Endothelial cell (in vitro differentiated cells): ENCODE measurements at places on chromosomes 11 and 22.

DNA sequence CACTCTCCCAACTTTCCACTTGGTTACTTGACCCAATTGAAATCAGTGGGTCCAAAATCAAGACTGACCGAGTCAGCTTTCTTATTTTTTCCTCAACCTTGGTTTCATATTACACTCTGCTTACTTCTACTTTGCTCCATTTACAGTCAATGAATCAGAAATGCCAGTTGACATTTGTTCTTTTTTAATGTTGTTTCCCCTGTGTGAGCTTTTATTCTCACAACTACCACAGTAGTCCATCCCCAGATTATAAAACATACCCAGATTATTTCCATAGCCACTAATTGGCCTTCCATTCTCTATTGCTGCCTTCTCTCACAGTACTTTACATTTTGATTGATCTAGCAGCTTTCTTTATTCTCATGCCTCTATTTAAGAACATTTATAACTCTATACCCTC, 50.0 kb downstream of the DNAJC24 start:
- no peaks in the 10 kb centered on the region for H3K4me1 ChIP-seq
- H3K4me3 ChIP-seq = no peak overlapping the region
- no peak for DNase-seq
- no peaks in the 10 kb centered on the region for H3K36me3 ChIP-seq
- no peak overlapping the region for H3K27ac ChIP-seq
- H3K27me3 ChIP-seq = no peaks in the 10 kb centered on the region

- no peaks in the 10 kb centered on the region for H3K4me1 ChIP-seq
- no peak overlapping the region for H3K4me3 ChIP-seq
- no peak for DNase-seq
- no peaks in the 10 kb centered on the region for H3K36me3 ChIP-seq
- H3K27ac ChIP-seq = no peak overlapping the region
Observed at GRCh38 chr22:48277868-48278581, 1515.6 kb downstream of the TBC1D22A start.

DNA sequence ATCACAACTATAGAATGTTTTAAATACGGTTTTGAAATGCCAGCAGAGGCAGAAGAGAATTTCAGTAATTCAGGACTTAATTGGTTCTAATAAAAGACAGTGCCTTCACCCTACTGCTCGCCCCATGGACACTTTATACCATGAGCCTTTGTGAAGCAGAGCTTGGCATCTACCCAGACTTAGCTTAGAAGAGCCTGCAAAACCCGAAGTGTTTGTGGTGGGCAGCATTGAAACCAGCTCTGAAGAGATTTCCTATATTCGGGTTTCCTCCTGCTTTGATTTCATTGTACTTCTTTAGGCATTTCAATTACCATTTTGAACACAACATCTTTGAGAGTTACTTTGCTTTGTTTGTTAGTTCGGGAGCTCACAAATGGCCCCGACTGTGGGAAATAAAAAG, 185.1 kb upstream of the MTNR1B start:
- H3K36me3 ChIP-seq = no peaks in the 10 kb centered on the region
- peaks cover 2% of the 10 kb centered on the region for H3K4me1 ChIP-seq
- no peak for DNase-seq
- H3K27ac ChIP-seq = no peak overlapping the region
- no peaks in the 10 kb centered on the region for H3K27me3 ChIP-seq

GRCh38 chr22:28429711-28430110, 249.9 kb downstream of the TTC28 start:
- H3K36me3 ChIP-seq = no peaks in the 10 kb centered on the region
- peaks cover 16% of the 10 kb centered on the region for H3K4me1 ChIP-seq
- no peak overlapping the region for H3K27ac ChIP-seq
- no peak overlapping the region for H3K4me3 ChIP-seq
- H3K27me3 ChIP-seq = peaks cover 2% of the 10 kb centered on the region
- no peak for DNase-seq

DNA sequence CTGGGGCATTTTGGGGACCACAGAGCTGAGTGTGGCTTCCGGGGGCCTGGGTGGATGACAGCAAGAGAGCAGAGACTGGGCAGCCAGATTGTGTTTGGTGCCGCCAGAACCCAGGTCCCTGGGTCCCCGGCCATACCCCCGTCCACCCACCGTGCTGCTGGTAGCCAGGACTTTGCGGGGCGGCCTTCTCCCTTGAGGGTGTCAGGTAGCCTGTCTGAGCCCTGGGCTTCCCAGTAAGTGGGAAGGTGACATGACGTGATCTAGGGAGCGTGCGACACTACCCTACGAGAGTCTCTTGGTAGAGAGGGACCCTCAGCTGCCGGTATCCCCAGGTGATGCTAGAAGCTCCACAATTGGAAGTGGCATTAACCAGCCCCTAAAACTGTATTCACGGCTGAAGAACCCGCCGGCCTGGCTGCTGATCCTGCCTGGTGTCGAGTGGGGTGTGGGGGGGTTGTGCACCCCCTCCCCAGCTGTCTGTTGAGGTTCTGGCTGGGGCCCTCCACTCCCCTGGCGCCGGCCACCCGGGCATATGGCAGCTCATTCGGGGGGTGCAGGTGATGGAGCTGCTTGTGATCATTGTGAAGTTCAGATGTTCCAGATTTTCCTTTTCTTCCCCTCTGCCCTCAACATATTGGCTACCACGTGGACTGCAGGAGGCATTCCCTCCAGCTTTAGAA, 66.9 kb downstream of the MPPED1 start:
- H3K36me3 ChIP-seq = no peaks in the 10 kb centered on the region
- H3K27me3 ChIP-seq = peaks cover 4% of the 10 kb centered on the region
- DNase-seq = no peak
- peaks cover 9% of the 10 kb centered on the region for H3K4me1 ChIP-seq

- peaks cover 4% of the 10 kb centered on the region for H3K4me1 ChIP-seq
- no peak for DNase-seq
- H3K27ac ChIP-seq = no peak overlapping the region
- peaks cover 3% of the 10 kb centered on the region for H3K27me3 ChIP-seq
Observed at GRCh38 chr11:17633279-17633986, 85.9 kb upstream of the MYOD1 start.

- no peak overlapping the region for H3K27ac ChIP-seq
- peaks cover 5% of the 10 kb centered on the region for H3K36me3 ChIP-seq
- H3K4me3 ChIP-seq = no peak overlapping the region
- H3K27me3 ChIP-seq = peaks cover 10% of the 10 kb centered on the region
- DNase-seq = no peak
Observed at GRCh38 chr11:122670131-122670530, 14.6 kb downstream of the UBASH3B start.

GRCh38 chr11:116339306-116340098, 433.3 kb downstream of the BUD13 start:
- DNase-seq = no peak
- no peaks in the 10 kb centered on the region for H3K27me3 ChIP-seq
- no peak overlapping the region for H3K27ac ChIP-seq
- H3K36me3 ChIP-seq = no peaks in the 10 kb centered on the region
- no peak overlapping the region for H3K4me3 ChIP-seq
- H3K4me1 ChIP-seq = no peaks in the 10 kb centered on the region

GRCh38 chr11:64675450-64676260, 47.3 kb downstream of the NRXN2 start:
- peak overlapping the region; percentile 64 for H3K27ac ChIP-seq
- peaks cover 4% of the 10 kb centered on the region for H3K36me3 ChIP-seq
- no peak for DNase-seq
- H3K4me3 ChIP-seq = no peak overlapping the region

- no peak overlapping the region for H3K4me3 ChIP-seq
- H3K27me3 ChIP-seq = no peaks in the 10 kb centered on the region
- peaks cover 7% of the 10 kb centered on the region for H3K4me1 ChIP-seq
- H3K27ac ChIP-seq = no peak overlapping the region
Observed at GRCh38 chr11:15216678-15217077, 102.0 kb downstream of the INSC start.

DNA sequence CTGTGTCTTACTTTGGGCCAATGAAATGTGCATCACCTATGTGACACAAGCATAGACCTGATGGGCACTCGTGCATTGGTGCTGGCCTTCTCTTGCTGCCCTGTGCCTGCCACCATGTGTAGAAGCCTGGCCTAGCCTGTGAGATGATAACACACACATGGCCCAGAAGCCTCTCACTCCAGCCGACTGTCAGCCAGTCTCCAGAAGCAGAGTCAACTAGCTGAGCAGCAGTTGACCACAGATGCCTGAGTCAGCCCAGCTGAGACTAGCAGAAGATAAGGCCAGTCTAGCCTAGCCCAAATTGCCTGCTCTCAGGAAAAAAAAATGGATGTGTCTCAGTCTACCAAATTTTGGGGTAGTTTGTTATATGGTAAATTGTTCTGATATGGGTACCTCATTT, 46.2 kb downstream of the CSNK2A3 start:
- no peak overlapping the region for H3K27ac ChIP-seq
- peaks cover 12% of the 10 kb centered on the region for H3K27me3 ChIP-seq
- DNase-seq = no peak
- peaks cover 55% of the 10 kb centered on the region for H3K36me3 ChIP-seq
- no peak overlapping the region for H3K4me3 ChIP-seq

- H3K27me3 ChIP-seq = no peaks in the 10 kb centered on the region
- H3K4me1 ChIP-seq = no peaks in the 10 kb centered on the region
- no peaks in the 10 kb centered on the region for H3K36me3 ChIP-seq
- H3K4me3 ChIP-seq = no peak overlapping the region
Observed at GRCh38 chr11:88631497-88631896, 294.0 kb upstream of the CTSC start.

DNA sequence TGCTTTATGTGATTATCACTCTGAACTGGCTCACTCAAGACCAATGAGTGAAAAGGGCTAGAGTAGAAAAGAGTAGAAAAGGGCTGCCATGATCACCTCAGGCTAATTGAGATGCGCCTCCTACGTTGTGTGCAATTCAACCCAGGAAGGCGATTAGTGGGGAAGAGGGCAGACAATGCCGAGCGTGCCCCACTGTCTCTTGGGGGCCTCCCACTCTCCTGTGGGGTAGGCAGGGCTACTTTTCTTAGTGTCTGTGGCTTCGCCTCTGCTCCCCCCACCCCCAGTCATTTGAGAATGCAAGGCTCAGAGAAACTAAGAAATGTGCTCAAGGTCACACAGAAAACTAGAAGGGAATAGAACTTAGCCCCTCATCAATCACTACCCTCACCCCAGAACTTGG, 57.7 kb upstream of the RASD2 start:
- H3K36me3 ChIP-seq = no peaks in the 10 kb centered on the region
- peaks cover 11% of the 10 kb centered on the region for H3K27me3 ChIP-seq
- DNase-seq = no peak
- H3K27ac ChIP-seq = no peak overlapping the region
- no peak overlapping the region for H3K4me3 ChIP-seq

DNA sequence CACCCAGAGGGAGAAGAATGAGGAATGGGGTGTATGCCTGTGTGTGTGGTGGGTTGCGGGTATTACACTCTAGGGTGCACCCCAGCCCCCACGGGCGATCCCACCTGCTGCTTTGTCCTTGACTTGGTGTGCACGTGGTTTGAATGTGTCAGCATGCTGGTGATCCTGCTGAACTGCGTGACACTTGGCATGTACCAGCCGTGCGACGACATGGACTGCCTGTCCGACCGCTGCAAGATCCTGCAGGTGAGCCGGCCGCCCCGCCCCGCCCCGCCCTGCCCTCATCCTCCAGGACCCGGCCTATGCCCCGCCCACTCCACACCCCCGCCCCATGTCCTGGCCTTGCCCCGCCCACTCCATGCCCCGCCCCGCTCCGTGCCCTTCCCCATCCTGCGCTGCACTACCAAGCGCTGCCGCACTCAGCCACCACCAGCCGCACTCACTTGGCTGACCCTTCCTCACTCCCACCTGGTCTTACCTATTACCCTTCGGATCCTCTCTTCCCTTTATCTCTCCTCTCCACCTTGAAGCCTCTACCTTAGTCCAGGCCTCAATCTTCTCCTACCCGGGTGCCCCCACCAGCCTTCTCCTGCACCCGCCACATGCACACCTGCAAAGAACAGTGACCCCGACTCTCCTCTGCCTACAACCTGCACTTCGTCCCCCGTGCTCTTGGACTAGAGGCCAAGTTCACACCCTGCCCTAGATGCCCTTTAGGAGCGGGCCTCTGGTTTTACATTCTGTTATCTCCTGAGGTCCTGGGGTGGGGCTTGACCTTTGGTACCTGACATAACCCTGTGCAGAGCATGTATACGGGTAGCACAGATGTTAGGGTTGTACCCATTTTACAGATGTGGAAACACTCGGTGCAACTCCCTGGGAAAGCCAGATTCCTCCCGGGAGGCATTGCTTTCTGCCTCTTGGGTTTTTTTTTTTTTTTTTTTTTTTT, 27.7 kb downstream of the CACNA1I start:
- DNase-seq = peak; percentile 80
- H3K4me1 ChIP-seq = peaks cover 5% of the 10 kb centered on the region
- peaks cover 10% of the 10 kb centered on the region for H3K27me3 ChIP-seq
- H3K27ac ChIP-seq = no peak overlapping the region

- DNase-seq = peak; percentile 62
- H3K4me3 ChIP-seq = peak overlapping the region; percentile 93
- peaks cover 10% of the 10 kb centered on the region for H3K27me3 ChIP-seq
- peaks cover 32% of the 10 kb centered on the region for H3K4me1 ChIP-seq
Observed at GRCh38 chr11:77472991-77473800, 698 bp downstream of the PAK1 start.

GRCh38 chr11:76270389-76270788, 64.1 kb upstream of the WNT11 start:
- H3K27ac ChIP-seq = no peak overlapping the region
- H3K27me3 ChIP-seq = peaks cover 5% of the 10 kb centered on the region
- no peak overlapping the region for H3K4me3 ChIP-seq
- no peaks in the 10 kb centered on the region for H3K4me1 ChIP-seq
- H3K36me3 ChIP-seq = peaks cover 8% of the 10 kb centered on the region

DNA sequence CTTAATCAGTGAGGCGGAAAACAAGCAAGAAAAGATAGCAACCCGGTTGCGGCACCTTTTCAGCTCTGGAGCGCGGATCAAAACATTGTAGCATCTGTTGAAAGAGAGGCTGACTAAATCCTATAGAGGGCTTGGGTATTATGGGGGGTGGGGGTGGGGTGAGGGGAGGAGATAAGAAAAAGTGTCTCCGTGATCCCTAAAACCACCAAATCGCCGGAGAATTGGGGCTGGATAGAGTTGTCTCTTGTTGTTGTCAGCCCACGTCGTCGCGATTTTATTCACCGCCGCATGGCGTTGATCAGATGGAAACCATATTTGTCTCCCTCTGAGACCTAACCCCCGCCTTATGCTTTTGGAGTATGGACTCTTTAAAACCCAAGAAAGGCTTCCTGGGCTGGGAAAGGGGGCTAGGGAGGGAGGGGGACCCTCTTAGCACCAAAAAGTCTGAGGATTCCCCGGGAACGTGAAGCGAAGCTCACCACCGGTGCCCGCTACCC, 13.0 kb downstream of the PAX6 start:
- no peaks in the 10 kb centered on the region for H3K36me3 ChIP-seq
- peaks cover 37% of the 10 kb centered on the region for H3K4me1 ChIP-seq
- no peak for DNase-seq
- H3K27me3 ChIP-seq = peaks cover 50% of the 10 kb centered on the region
